Erythroblast (primary cell): ENCODE measurements at places on chromosomes 2 and 18.

GRCh38 chr2:207901829-207902228 lies 123.5 kb downstream of the PLEKHM3 start:
- no peak for DNase-seq

- no peak for DNase-seq
Measured at GRCh38 chr2:46798041-46798440, 117.6 kb downstream of the MCFD2 start.

DNA sequence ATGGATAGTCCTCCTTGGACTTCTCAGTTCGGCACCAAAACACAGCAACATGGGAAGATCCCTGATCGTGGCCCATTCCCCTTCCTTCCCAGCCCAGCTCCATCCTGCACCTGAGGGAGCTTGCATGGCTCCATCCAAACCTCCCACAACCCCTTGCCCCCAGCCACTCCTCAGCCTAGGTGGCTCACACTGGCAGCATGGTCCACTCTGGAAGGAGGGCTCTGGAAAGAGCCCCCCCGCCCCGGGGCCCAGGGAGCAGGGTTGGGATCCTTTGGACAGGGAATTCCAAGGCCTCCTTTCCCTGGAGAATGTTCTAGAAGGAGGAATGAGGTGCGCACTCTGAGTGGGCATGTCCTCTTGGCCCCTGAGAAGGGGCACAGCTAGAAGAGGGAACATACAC lies 62.8 kb upstream of the ID2 start:
- no peak for DNase-seq

GRCh38 chr2:38262069-38262871 lies 114.8 kb downstream of the ATL2 start:
- DNase-seq = no peak

DNA sequence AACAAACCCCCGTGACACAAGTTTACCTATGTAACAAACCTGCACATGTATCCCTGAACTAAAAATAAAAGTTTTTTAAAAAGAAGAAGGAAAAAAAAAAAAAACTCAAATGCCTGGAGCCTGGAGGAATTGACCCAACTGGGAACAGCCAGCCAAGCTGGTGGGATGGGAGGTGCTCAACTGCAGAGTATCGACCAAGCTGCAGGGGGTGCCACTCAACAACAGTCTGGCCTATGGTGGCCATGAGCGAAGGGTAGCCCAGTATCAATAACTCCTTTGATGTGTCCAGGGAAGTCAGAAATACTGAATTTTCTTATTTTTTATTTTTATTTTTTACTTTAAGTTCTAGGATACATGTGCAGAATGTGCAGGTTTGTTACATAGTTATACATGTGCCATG lies 310.3 kb upstream of the DLGAP1 start:
- no peak for DNase-seq

GRCh38 chr2:186862869-186863709 lies 14.1 kb upstream of the ZSWIM2 start:
- peak; percentile 56 for DNase-seq

DNA sequence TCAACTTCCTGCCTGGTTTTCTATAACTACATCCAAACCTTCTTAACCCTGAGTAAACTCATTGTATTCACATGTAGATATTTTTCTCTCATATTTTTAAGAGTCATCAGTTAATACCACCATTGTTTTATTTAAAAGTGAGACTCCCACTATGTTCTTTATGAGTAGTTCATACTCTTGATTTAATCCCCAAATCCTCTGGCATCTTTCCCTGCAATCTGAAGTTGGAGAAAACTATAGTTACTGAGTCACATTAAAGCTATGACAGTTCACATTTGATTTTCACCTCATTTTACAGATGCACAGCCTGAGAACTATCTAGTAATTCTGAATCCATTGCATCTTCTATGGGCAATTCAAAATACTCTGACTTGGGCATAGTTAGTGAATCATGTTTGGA lies 1358.7 kb upstream of the NRXN1 start:
- no peak for DNase-seq

DNA sequence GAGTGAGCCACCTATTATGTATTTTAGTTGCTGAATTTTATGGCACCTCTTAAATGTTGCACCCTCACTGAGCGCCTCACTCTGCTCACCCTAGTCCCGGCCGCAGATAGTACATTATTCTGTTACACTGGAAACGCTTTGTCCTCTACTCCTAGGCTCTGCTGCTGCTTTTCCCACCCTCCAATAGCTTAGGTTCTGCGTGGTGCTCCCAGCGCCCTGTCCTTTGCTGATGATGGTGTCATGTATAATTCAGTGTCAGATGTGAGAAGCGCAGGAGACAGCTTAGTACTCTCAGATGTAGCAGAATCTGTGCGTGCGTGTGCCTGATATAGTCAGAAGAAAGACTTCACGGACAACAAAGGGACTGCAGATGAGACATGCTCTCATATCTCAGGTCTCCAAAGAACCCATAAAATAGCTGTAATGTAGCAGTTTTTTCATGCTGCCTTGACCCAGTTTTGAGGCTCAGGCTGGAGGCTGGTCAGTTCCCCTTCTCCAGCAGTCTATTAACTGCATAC lies 1.4 kb upstream of the REEP1 start:
- DNase-seq = no peak

DNA sequence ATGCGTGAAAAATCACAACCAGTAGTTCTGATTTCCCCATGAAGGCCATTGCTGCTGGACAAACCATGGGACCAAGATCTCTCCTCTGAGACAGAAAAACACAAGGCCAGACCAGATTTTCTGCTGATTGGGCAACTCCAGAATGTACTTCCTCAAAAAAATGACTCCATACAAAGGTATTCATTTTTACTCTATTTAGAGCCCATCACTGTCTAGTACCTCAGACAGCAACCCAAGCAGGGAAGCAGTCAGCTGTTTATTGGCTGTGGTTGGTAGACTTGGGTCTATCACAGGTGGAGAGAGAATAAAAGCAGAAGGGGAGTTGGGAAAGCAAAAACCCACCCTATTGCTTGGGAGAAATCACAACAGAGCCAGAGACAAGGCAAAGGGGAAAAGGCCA lies 219.9 kb downstream of the PIK3C3 start:
- no peak for DNase-seq
